ENCODE measurements at places on chromosomes 4 and X.

- no peak for DNase-seq
These were observed 157.3 kb upstream of the RAPGEF2 start for GRCh38 chr4:158945529-158946108.

GRCh38 chrX:125681058-125681457, 361.4 kb downstream of the TEX13C start:
- no peak for DNase-seq

GRCh38 chr4:140607852-140608251, 39.1 kb upstream of the UCP1 start:
- DNase-seq = no peak

DNA sequence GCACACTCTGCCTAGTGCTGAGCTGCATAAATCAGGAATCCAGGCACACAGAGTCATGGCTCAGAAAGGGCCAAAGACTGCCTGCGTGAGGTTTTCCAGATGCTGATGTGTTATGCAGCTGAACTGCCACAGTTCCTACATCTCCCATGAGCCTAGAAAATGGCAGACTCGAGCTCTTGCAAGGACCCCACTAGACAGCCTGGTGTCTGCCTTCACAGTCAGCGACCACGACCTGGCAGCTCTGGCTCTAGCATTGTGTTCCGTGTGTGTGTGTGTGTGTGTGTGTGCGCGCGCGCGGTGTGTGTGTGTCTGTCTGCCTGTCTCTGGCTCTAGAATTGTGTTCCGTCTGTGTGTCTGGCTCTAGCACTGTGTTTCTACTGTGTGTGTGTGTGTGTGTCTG, 203.6 kb upstream of the AGTR2 start:
- DNase-seq = no peak

DNA sequence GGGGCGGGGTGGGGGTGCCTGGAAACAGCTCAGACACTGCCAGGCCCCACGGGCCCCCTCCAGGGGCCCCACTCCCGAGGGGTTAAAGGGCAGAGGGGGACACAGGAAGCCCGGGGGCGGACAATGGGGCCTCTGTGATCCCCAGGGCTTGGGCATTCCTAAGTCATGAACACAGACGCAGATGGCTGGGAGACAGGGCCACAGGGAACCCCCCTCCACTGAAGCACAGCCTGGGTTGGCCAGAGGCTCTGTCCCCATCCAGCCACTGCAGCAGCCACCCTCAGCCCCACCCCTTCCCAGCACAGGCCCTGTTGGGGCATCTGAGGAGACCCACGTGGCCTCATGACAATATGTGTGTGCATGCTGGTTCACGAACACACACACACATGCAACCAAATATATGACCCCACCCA, 3.9 kb downstream of the L1CAM start:
- DNase-seq = no peak

DNA sequence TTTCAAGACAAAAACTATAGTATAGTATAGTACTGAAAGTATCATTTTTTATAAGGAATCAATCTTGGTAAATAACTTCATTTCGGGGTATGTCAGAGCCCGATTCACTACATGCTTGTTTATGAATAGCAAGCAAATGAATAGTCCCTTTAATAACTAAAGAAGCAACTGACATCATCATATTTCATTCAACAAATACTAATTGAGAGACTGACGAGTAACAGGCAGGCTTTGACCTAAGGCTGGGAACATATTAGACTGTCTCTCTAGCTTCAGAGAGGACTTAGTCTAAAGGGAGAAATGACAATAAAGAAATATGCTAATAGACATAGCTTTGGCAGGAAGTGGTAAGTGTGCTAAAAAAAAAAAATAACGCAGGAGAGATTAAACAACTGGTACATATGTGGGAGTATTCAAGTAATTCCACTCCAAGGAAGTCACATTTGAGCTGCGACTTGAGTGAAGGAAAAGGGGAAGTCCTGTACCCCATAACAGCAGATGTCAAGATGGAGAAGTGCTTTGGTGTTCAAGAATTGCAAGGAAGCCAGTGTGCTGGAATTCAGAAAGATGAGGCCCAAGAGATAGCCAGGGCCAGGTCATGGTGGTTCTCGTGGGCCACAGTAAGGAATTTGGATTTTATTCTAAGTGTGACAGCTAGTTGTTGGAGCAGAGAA, 284.9 kb downstream of the FBXO8 start:
- DNase-seq = no peak

Measured in NCI-H524 treated with DMSO at 0.1 percent for 48 hours (cell line).